NCI-H2107 (cell line): ENCODE measurements at places on chromosomes 13 and 19.

GRCh38 chr13:42880056-42880605 lies 98.7 kb downstream of the FAM216B start:
- no peak for DNase-seq

DNA sequence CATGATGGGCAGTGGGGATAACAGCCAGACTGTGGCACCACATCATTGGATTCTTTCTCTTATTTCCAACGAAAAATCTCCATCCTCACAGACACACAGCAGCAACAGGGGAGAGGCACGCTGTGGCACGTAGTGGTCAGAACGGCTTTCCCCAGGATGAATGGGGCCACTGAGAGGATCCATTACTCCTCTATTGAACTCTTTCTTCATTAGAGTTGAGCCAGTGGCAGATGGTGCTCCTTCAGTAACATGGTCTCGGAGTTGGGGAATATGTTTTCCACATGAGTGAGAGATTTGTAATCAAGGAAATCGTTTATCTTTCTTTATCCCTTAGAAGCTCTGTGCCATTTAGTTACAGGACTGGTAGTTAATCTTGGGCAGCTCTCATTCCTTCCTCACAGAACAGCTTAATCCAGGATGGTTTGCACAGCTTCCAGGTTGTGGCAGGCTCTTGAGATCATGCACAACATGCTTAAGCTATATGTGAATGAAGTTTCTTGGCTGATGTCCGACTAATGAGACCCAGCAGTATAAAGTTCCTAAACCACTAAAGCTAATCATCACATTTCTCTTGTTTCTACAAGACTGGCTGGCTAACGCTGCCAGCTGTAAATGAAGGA lies 180.5 kb upstream of the SLC10A2 start:
- DNase-seq, result no peak

- no peak for DNase-seq
Measured at GRCh38 chr13:93872376-93872775, 607.1 kb downstream of the DCT start.

DNA sequence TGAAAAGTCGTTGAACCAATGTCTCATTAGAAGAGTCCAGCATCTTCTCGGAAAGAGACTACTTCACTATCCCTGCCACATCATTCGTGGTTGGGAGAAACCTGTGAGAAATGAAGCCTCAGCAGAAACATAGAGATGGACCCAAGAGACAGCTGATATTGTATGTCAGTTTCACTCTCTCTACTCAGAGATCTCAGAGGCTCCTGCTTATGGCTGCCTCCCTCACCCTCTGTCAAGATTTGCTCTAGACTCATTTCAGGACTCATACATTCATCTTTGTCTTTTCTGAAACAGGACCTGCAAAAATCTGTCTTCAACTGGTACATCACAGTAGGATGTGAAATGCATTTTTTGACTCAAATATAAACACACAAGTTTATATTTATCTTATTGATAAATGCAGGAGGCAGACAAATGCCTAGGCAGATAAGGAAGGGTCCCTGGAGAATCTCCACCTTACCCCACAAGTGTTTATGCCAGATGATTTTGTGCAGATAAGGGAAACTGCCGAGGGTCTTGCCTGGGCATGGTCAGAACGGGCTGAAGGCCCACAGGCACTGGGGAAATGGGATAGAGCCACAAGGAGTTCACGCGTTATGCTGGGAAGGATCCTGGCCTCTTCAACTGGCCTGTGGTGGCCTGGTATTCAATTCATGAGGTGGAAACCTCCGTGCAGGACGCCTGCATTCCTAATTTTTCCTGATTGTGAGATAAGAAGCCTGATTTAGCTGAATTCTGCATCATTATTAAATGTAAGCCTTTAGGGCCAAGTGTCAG lies 1834.0 kb upstream of the PCDH20 start:
- no peak for DNase-seq

DNA sequence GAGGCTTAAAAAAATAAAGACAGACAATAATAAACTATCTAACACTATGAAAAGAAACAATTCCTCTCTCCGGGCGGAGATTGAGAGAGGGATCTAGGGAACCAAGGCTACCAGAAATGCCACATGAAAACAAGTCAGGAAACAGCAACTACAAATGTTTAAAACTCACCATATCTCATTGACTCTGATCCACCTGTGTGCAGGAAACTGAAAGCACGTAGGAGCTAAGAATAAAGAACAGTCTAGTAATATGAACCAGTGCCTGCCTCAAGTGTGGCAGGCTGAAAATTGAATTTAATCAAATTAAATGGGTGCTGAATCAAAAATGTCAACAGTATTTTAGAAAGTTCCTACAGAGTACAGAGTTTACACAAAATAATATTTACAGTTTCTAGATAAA lies 1701.0 kb downstream of the SLITRK5 start:
- no peak for DNase-seq

DNA sequence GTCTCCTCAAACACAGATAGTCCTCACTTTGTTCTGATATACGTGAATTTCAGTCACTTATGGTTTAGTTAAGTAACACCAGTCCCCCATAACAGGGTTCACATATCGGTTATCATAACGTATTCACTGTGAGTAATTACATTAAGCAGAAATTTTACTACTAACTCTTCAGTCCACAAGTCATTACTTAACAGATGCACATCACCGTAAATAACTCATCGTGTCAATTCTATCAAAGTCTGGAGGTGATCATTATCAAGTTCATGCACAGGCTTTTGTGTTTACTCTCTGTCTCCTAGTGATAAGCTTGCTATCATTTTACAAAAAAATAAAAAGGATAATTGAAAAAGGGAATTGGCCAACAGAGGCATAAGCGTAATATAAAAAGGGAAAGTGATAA lies 287.4 kb upstream of the ATXN8OS start:
- no peak for DNase-seq

GRCh38 chr13:74930402-74931165 lies 551.4 kb downstream of the TBC1D4 start:
- no peak for DNase-seq

GRCh38 chr19:41205995-41206394 lies 13.0 kb downstream of the CYP2S1 start:
- no peak for DNase-seq

GRCh38 chr13:78832461-78832860 lies 173.5 kb upstream of the OBI1 start:
- DNase-seq, result no peak

DNA sequence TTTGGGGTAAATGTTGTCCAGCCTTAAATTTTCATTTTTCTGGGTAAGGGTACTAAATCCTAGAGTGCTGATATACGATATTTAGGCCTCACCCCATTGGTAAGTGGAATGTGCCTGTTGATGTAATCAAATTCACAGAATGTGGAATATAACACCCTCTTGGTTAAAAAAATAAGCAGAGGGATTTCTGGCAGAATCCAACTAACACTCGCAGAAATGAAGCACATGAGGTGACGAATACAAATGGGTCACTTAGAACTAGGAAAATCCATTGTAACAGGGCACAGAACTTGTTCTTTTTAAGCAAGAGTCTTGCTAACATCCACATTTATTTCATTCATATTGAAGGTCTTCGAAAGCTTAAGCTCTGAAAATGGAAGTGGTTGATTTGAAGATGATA lies 320.3 kb downstream of the SHISA2 start:
- no peak for DNase-seq

DNA sequence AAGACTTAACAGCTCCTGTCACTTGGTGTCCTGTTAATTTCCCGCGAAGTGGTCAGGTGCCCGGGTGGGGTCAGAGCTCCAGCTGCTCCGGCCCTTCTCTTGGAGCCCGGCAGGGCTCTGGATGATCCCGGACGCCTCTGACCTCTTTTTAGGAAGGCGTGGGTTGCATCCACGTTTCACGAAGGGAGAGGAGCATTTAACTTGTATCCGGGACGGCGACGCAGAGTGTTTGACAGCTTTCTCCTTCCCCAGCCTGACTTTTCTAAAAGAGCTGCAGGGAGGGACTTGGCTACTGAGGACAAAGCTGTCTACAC lies 656 bp downstream of the ZNF155 start:
- DNase-seq, result no peak

- DNase-seq, result no peak
Measured at GRCh38 chr13:52165411-52165810, 6.0 kb upstream of the NEK3 start.

DNA sequence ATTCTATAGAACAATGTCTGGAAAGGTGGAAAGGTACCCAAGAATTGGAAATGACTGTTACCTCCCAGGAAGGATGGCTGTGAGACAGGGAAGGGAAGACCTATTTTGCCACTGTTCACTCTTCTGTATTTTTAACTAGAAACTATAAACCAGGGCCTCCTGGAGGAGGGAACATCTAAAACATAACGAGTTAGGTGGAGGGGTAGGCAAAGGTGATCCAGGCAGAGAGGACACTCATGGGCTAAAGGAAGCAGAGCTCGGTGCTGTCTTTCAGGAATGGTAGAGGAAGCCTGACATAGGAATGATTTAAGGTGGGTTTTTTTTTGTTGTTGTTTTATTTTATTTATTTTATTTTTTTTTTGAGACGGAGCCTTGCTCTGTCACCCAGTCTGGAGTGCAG lies 5.8 kb downstream of the EIF3K start:
- DNase-seq, result no peak

DNA sequence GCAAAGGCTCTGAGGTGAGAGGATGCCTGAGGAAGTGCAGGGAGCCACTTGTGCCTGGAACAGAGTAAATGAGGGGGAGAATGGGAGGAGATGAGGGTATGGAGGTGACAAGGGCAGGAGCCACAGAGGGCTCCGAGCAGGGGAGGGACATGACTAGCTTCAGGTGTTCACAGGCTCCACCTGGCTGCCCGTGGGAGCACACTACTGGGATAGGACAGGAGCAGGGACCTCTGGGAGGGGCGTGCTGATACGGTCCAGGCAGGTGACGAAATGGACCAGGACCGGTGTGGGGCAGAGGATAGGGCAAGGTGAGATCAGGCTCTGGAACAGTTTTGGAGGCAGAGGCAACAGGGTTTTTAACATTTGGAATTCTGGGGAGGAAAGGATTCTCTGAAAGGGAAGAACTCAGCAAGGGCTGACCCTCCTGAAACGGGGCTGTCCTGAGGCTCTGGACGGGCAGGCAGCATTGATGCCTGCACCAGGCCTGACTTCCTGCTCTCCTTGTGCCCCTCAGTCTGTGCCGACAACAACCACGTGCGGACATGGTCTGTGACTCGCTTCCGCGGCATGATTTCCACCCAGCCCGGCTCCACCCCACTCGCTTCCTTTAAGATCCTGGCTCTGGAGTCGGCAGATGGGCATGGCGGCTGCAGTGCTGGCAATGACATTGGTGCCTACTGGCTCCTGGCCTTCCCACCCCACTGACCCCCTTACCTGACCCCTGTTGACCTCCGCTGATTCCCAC lies 11.6 kb downstream of the SHKBP1 start:
- DNase-seq, result no peak

DNA sequence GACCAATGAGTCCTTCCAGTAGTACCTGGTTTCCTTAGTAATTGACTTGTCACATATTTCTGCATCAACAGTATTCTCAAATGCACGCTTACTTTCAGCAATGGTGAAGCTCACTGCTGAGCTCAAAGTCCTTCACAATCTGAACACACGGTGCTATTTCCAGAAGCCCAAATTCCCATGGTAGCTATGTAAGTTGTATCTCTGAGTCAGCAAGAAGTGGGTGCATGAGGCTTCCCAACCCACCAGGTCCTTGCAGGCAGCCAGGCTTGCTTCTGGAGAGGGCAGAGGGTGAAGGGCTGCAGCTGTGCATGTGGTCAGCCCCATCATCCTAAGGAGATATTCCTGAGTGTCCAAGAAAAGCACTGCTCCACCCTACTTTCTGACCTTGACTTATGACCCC lies 25.7 kb downstream of the COL4A2 start:
- no peak for DNase-seq

- no peak for DNase-seq
Measured at GRCh38 chr13:63206461-63206860, 1790.8 kb upstream of the PCDH20 start.

- DNase-seq, result no peak
Measured at GRCh38 chr13:71814806-71815360, 52.1 kb downstream of the DACH1 start.

DNA sequence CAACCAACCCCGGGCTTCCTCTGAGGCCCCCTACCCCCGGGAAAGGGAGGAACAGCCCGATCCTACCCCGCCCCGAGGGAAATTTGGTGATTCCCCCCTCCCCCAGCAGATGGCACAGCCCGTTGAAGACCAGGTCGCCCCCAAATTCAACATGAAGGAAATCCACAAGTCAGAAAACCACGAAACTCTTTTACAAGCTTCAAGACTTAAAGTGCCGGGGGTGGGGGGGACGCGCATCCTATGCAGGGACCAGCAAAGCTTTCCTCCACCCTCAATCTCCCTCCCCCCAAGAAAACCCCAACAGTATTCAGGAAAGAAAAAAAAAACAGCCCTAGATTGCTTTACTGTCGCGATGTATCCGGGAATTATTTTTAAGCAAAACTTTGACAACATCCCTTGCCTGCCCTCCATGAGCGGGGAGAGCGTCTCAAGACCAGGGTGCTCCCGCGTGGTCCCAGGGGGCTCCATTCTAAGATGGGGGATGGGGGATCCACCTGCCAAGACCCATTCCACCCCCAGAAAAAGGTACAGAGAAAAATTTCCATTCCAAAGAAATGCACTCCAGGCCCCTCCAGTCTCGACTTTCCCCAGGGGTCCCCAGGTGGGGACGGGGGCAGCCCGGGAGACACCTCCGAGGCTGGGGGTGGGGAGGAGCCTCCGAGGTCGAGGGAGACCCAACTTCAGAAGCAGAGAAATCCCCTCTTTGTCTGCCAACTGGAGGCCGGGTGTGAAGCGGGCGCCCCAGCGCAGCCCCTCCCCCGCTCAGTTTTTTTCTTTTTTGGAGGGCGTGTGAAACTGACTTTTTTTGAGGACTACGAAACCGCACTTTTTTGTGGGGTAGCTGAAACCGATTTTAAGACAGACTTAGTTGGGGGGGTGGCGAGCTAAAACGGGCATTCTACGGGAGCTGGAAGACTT lies 1.5 kb downstream of the TCF3 start:
- no peak for DNase-seq

DNA sequence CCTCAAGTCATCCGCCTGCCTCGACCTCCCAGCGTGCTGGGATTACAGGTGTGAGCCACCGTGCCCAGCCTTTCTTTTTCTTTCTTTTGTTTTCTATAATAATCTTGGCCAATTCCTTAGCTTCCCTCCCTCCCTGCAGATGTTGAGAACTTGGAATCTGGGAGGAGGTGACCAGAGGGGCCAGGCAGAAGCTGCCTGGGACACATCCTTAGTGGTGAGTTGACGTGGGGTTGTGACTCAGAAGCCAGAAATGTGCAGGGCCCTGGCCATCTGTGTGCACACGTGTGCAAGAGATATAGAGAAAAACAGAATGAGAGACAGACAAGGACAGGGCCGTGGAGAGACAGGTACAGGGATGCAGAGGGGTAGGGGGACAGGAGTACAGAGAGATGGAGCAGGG lies 154.3 kb downstream of the SIPA1L3 start:
- no peak for DNase-seq

DNA sequence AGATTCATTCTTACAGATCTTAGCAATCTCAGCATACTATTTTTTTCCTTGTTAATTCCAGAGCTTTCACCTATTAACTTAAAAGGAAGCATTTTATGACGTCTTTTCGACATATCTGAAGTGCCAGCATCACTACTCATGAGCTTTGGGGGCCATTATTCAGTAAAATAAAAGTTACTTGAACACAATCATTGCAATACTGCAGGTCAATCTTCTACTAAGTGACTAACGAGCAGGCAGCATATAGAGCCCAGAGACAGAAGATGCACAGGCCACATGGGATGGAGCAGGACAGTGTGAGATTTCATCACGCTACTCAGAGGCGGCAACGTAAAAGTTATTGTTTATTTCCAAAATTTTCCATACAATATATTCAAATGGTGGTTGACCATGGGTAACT lies 382.6 kb downstream of the PCDH9 start:
- no peak for DNase-seq
